ENCODE measurements at places on chromosomes 2 and 18.

- DNase-seq: no peak
Measured at GRCh38 chr2:230681171-230681545, 31.5 kb upstream of the CAB39 start.

GRCh38 chr2:223731503-223731902, 105.9 kb downstream of the AP1S3 start:
- no peak for DNase-seq

GRCh38 chr2:145728511-145728910, 1208.6 kb upstream of the ZEB2 start:
- DNase-seq: no peak

DNA sequence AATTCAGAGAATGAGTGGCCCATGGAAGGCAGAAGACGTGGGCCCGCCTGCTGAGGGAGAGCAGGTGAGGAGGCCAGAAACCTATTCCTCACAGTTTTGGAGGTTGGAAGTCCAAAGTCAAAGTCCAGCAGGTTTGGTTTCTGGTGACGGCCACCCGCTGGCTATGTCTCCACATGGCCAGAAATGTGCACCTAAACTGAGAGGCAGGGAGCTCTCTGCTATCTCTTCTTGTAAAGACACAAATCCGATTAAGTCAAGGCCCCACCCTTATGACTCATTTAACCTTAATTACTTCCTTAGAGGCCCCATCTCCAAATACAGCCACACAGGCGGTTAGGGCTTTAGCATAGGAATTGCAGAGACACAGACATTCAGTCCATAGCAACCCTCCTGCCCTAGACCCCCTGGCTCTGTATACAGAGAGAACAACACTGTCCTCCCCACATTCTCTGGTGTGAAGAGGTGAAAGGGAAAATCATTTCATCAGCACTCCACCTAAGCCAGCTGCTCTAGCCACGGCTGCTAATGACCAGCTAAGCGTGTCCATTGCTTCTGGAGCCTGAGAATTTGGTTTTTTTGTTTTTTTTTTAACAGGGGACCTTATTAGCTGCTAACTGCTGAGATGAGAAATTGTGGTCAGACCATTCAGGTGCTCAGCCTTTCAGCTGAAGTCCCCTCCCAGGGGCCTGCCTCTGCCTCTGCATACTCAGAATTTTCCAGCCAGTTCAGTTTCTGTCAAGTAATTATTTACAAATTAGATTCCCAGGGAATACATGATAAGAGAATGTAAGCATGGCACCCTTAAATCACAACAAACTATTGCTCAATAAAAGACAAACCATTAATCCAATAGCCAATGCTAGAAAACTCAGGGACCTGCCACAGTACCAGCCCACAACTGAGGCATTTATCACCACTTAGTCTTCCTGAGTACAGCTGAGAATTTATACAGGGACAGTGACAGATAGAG, 368.7 kb upstream of the ID2 start:
- peak; percentile 73 for DNase-seq

- DNase-seq: no peak
Measured at GRCh38 chr2:182852801-182853200, 13.6 kb downstream of the FRZB start.

- no peak for DNase-seq
Measured at GRCh38 chr2:195212586-195212985, 444.4 kb upstream of the SLC39A10 start.

DNA sequence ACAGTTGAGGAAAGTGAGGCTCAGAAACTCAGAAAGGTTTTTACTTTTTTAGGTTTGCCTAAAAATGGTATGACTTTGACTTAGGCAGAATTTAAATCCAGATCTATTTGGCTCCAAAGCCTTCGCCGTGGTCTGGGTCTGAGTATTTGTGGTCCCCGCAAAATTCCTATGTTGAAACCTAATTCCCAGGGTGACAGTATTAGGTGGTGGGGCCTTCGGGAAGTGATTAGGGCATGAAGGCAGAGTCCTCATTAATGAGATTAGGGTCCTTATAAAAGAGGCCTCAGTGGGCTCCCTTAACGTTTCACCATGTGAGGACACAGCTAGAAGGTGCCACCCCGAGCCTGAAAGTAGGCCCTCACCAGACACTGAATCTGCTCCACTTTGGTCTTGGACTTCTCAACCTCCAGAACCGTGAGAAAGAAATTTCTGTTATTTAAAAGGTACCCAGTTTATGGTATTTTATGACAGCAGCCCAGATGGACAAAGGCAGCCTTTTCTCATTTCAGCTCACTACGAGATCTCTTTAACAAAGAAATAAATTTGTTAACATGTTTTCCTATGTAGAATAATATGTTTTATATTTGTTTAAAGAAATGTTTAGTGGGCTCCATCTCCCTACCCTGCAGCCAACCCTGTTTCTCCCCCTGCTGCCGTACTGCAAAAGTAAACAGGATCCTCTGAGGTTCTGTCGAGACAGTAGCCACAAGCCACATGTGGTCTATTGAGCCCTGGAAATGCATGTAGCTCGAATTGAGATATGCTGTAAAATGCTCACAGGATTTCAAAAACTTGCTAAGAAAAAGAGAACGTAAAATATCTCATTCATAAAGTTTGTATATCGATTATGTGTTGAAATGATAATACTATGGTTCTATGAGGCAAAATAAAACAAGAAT, 80.6 kb downstream of the MOGAT1 start:
- DNase-seq: no peak

DNA sequence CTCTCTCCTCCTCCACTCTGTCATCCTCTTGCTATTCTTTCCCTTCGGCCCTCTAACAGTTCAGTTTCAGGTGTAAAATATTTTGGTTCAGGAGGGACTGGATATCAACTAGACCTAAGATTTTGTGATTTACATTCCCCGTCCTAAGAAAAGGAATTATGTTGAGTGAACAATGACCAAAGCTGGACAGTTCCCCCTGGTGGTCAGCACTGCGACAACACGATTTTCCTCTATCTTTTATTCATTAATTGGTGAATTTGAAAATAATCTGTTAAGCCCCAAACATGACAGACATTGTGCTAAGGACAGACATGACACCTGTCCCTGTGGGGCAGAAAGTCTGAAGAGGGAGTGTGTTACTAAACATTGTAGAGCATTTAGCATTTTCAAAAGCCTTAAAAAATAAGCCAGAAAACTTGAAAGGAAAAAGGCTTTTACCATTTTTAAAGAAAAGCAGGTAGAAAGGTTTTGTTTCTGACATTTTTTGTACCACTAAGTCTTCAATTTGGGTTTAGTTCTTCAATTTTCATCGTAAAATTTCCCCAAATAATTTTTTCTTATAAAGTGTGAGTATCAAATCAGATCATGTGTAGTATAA, 28.4 kb upstream of the GTF2A1L start:
- DNase-seq: peak; percentile 21

- DNase-seq: no peak
Measured at GRCh38 chr2:144559242-144559641, 39.3 kb upstream of the ZEB2 start.

DNA sequence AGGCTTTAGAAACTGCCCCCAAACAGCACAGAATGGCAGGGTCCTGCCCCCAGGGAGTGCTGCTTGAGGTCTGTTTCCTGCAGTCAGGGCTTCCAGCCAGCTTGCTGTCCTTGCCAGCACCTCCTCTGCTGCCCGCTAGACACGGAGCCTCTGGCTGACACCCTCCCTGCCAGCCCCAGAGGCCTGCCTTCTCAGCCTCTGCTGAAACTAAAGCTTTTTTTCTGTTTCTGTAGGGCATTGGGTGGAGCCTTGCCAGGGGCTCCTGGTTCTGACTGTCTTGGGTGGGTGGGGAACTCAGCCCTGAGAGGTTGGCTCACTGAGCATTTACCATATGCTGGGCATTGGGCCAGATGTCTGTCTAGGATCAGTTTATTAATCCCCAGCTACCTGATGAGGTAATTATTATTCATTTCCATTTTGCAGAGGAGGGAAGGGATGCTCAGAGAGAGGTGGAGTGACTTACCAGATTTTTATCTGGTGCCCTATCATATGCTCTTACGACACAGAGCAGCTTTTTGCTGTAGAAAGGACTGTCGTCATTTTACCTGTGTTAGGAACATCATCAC, 35.4 kb downstream of the INPP4A start:
- DNase-seq: peak; percentile 89

DNA sequence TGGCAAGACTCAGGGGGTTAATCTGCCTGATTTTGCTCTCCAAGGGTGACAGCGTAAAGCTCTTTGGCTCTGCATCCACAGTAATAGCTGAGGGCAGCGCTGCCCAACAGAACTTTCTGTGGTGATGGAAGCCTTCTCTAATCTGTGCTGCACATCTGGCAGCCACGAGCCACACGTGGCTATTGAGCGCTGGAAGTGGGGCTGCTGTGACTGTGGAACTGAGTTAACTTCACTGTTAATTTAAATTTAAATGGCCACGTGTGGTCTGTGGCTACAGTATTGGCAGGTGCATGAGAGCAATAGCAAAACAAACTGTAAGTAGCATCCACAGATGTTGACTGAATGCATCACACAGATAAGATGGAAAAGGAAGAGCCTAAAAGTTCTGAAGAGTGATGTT, 47.3 kb upstream of the TMEM200C start:
- DNase-seq: no peak

GRCh38 chr2:159131914-159132281, 154.6 kb downstream of the WDSUB1 start:
- no peak for DNase-seq

DNA sequence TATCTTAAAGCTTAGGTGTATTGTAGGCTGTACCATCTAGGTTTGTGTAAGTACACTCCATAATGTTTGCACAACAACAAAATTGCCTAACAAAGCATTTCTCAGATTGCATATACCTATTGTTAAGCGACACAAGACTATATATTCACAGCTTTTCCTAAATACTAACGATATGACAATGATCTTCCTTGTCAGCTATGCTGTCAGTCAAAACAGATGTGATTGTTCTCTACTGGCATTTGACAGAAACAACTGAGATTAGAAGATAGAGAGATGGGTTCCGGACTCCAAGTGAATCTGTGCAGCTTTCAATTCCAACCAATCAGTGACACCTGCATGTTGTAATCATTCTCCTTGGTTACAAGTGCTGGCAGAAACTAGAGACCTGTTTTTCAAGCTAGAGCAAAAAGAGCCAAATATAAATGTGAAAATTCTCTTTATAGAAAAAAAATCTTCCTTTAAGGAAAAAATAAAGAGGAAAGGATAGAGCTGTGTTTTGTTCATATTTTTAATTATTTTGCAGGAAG, 1232.3 kb upstream of the SLC39A10 start:
- no peak for DNase-seq

- no peak for DNase-seq
Measured at GRCh38 chr2:191428141-191428540, 182.9 kb downstream of the MYO1B start.

DNA sequence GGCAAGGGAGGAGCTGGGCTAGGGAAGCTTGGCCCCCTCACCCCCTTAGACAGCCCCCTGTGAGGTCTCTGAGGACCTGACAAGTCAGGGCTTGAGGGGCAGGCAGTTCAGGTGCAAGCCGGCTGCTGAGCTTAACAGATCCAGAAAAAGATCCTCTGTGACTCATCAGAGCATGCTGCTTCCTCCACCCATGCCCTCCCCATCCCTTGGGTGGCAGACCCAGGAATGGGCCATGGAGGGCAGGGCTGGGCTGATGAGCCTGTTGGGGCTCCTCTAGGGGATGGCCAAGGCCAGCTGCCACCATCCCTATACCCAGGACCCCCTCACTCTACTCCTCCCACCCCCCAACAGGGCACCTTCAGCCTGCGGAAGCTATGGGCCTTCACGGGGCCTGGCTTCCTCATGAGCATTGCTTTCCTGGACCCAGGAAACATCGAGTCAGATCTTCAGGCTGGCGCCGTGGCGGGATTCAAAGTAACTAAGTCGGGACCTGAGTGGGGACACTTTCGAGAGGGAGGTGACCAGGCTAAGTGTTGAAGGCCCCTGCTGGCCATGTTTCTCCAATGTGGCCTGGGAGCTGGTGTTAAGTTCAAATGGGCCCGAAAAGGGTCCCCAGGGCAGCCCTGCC, 1.9 kb downstream of the SLC11A1 start:
- no peak for DNase-seq

- no peak for DNase-seq
Measured at GRCh38 chr2:8835279-8835678, 2.1 kb downstream of the KIDINS220 start.

GRCh38 chr2:205402011-205402410, 280.3 kb upstream of the NRP2 start:
- no peak for DNase-seq

- DNase-seq: no peak
Measured at GRCh38 chr2:210263841-210264240, 38.6 kb upstream of the ACADL start.

DNA sequence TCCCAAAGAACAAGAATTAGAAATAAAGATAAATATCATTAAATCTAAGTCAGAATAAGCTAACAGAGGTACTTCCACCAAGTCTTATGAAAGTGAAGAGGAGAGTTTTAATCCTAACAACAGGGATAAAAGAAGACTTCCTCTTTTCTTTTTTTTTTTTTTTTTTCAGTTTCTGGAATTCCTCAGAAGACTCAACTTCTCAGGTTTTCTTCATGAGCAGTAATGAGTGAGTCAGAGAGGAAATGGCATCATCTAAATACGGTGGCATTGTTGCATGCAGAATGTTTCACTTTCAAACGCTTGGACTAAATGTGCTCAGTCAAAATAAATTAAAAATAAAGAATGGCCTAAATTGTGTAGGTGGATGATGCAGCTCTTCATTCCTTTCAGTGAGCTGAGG, 45.6 kb upstream of the ARHGAP15 start:
- no peak for DNase-seq

- DNase-seq: no peak
Measured at GRCh38 chr2:150063931-150064548, 423.4 kb downstream of the RND3 start.

- DNase-seq: no peak
Measured at GRCh38 chr18:51074605-51075004, 44.6 kb downstream of the SMAD4 start.

GRCh38 chr2:235746257-235746934, 252.6 kb downstream of the AGAP1 start:
- DNase-seq: no peak

GRCh38 chr2:72846171-72847095, 20.6 kb upstream of the EXOC6B start:
- no peak for DNase-seq

- DNase-seq: no peak
Measured at GRCh38 chr2:68767031-68767961, 32.7 kb downstream of the ARHGAP25 start.

DNA sequence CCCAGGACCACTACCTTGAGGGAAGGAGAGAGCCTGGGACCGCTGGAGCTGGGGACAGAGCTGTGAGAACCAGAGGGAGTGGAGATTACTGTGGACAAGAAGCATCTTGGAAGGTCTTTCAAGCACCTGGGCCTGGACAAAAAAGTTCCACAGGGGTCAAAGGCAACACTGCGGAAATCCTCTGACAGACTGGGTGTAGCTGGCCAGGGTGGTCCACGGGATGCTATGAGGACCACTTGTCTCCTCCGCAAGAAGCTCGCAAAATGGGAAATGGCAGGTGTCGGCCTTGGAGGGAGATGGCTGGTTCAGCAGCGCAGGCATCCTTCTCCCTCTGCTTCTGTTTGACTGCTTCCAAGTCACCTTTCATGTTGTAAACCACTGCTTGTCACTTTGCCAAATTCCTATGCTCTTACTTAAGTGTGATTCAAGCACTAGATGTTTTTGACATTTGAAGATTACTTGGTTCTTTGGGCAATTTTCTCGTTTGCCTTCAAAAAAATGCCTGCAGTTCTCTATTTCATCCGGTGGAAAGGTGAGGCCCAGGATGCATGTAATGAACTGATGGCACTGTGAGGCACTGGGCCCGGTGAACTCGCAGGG, 27.7 kb downstream of the KLHL29 start:
- DNase-seq: no peak

- DNase-seq: no peak
Measured at GRCh38 chr2:17375262-17375661, 143.0 kb downstream of the RAD51AP2 start.

GRCh38 chr2:10467401-10467800, 19.3 kb upstream of the ODC1 start:
- DNase-seq: no peak

GRCh38 chr2:64858541-64859311, 130.5 kb upstream of the SLC1A4 start:
- no peak for DNase-seq
